A549 (cell line): ENCODE measurements at places on chromosomes 6 and 20. TPM values are rescaled to one million over a fixed set of nuclear protein-coding genes. Genes with fewer than 3 reads are reported as not detected.

DNA sequence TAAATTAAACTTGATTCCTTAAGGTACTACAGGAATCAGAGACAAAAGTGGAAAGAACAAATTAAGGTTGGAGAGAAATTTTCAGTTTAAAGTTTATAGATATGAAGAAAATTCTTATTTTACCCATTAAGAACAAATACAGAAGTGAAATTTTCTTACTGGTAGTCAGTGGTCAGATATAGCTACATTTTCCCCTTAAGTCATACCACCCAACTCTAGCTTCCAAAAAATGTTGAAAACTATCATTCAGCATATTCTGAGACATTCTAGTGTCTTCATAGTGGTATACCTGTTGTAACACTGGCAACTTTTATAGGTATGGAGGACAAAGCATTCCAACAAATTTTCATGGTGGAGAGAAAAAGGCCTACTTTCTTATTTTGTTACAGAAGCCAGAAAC lies 15.6 kb upstream of the SUMO4 start:
- DNase-seq: no peak

- DNase-seq: no peak
Measured at GRCh38 chr20:7866285-7866684, 74.0 kb downstream of the HAO1 start.

- no peak for DNase-seq
Measured at GRCh38 chr20:58577139-58577806, 62.1 kb upstream of the APCDD1L start.

DNA sequence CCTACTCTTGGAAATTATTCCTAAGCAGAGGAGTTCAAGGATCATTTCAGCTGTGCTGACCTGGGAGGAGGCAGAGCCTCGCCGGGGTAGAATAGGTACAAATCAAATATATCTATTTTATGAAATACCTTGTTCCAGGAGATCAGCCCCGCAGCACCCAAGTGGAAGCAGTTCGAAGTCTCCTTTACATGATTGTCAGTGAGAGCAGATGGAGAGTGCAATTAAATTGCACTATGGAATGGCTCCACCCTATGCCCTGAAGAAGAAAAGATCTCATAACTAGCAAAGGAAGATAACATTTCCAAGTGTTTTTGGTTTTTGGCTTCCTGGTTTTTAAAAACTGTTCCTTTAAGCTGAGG lies 31.4 kb downstream of the DUSP22 start:
- DNase-seq: no peak

GRCh38 chr6:87661503-87661902 lies 40.5 kb downstream of the AKIRIN2 start:
- DNase-seq: no peak

- no peak for DNase-seq
Measured at GRCh38 chr6:4510906-4511640, 265.1 kb upstream of the CDYL start.

Gene PRL
- polyA plus RNA-seq: not detected in 3 replicates

DNA sequence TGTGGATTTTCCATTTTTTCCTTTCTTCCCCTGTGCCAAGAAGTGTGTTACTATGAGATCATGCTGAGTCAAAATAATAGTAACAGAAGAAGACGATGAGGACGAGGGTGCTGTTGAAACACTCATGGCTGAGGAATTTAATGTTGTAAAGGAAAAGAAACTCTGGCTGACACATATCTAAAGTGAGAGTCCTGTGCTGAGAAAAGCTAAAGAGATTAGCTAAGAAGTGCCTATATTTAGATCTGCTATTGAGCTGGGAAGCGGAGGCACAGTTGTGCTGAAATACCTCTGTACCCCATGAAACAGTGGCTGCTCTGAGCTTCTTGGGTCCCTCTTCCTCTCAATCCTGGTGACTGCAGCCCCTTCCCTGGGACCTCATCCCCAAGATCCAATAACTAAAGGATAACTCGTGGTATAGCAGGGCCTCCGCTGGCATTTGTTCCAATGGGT lies 1.1 kb upstream of the SYTL3 start:
- DNase-seq: no peak

DNA sequence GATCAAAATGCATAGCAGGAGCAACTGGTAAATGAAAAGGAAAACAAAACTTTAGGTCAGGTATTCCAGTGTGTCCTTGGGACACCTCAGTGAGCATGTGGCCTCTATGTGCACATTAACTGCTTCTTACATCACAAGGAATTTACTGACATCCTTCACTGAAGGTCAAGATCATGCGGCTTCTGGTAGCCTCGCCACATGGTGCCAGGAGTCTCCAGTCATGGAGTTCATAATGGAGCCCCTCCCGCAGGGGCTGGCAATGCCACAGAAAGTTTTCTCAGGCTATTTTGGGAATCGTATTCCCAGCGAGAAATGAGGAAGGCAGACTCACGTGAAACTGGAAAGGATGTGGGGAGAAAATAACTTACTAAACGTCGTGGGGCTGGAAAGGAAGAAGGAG lies 19.7 kb upstream of the SLC22A3 start:
- no peak for DNase-seq

- DNase-seq: no peak
Measured at GRCh38 chr20:50226093-50226974, 35.7 kb downstream of the CEBPB start.

GRCh38 chr6:132490478-132491204 lies 22.3 kb downstream of the STX7 start:
- DNase-seq: no peak

Gene STMND1
- polyA plus RNA-seq: not detected in 3 replicates

Gene VSX1
- polyA plus RNA-seq: 0.52 to 1.2 TPM (median 0.77 TPM) in 3 replicates

Gene HTR1B
- not detected in 3 replicates for polyA plus RNA-seq

DNA sequence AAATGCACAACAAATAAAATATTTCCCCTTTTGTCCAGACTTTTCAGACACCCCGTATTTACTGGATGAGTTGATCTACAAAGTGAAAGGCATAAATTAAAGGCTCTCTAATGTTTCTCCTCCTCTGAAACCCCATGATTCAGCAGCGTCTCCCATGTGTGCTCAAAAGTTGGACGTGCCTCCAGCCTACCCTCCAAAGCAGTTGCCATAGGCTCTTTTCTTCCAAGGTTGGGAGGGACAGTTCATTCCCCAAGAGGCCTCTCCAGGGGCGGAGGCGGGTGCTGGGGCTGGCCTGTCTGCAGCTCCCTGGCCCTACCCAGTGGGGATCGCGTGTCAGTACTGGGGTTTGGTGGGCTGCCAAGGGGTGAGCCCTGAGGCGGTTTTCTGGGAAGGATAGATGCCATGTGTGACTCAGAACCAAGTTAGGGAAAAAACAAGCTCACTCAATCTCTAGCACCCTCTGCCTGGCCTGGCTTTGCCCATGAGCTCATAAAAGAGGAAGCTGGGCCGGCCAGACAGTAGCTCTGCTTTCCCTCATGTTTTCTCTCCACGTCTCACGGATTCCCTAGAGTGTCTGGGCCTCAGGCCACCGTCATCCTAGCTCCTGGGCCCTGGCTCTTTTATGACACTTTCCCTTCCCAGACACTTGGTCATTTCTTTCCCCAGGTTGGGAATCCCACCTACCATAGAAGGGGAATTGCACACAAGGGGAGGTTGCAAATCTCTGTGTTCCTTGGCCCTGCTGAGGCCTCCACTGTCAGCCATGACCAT lies 8.0 kb upstream of the IER3 start:
- peak; percentile 98 for DNase-seq

GRCh38 chr6:163183806-163184205 lies 230.7 kb upstream of the QKI start:
- DNase-seq: no peak

GRCh38 chr6:131060311-131060710 lies 2.7 kb downstream of the EPB41L2 start:
- no peak for DNase-seq

DNA sequence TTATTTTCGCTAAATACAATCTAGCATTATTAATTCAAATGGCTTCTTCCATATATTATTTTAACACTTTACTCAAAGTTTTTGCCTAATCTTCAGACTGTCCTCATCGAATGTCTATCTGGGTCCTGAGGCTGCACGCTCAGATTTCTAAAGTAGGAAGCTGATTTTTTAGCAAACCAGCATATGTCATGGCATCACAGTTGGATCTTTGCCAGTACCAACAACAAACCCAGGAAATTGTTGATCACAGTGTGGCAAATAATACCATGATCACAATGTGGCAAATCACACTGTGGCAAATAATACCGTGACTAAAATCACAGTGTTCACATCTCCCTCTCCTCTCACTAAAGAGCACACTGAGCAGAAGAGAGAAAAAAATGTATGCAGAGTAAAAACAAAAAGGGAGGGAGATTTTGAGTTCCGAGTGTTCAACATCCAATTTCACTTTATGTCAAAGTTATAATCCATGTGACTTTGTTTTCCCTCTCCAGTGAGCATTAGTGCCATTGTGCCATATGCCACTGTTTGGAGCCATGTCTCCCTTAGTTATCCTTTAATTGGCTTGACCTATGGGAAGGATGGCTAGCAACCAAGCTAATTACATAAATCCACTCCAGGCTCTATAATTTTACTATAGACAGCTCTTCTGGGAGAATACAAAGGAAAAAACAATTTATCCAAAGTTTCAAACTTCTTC lies 1059.6 kb downstream of the HACE1 start:
- no peak for DNase-seq
